ENCODE measurements at places on chromosomes 3 and 15. TPM values are rescaled to one million over a fixed set of nuclear protein-coding genes. Genes with fewer than 3 reads are reported as not detected.

ULK3 gene
- total RNA-seq, result 30.2 TPM

ACKR4 gene
- 3.8 TPM for total RNA-seq

THSD4 gene
- total RNA-seq, result not detected

RGMA gene
- not detected for total RNA-seq

RTP1 gene
- total RNA-seq, result not detected

RASL12 gene
- total RNA-seq, result not detected

C3orf80 gene
- total RNA-seq, result not detected

PARP14 gene
- 5.6 TPM for total RNA-seq

KLHL40 gene
- not detected for total RNA-seq

SEC61A1 gene
- total RNA-seq, result 118 TPM

MRPL3 gene
- 126 TPM for total RNA-seq

THAP10 gene
- total RNA-seq, result not detected

GNAT1 gene
- total RNA-seq, result not detected

VIPR1 gene
- not detected for total RNA-seq

IGF1R gene
- total RNA-seq, result 29.1 TPM

ARRDC4 gene
- total RNA-seq, result not detected

GOLGA8R gene
- total RNA-seq, result 0.74 TPM

RPL35A gene
- 1,146 TPM for total RNA-seq

GORASP1 gene
- 51.5 TPM for total RNA-seq

All from OCI-LY7 (cell line).